Natural killer cell treated with Interleukin-12 subunit alpha and Interleukin-12 subunit beta and Interleukin-15 and Interleukin-18, amount 100 ng/mL, for 72 hours (primary cell): ENCODE measurements at places on chromosomes 1 and 21. TPM values are rescaled to one million over a fixed set of nuclear protein-coding genes. Genes with fewer than 3 reads are reported as not detected.

DNA sequence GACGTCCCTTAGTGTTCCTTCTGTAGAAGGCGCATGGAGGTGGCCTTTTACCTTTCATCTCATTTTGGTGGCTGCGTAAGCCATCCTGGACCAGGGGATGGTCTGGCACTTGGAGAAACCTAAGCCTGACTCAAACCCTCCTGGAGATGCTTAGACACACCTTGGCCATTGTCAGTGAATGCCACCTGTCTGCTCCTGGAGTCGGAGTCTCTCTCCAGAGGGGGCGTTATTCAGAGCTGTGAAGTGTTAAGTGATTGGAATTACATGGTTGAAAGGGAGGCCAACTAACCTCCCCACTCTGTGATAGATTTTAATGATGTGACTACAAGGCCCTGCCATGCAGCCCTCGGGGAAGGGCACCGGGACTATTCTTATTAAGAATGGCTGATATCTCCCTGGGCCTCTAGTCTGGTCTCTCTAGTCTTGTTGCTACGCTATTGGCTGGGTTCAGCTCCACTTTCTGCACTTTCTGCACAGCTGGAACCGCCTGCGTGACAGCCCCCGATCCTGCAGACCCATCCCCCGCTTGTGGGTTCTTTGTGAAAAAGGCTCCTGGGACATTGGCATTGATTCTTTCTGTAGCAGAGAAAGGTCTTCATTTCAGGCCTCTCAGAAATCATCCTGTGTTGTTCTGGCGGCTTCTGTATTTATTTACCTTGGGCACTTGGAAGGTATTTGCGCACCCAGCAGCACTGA is 4.2 kb downstream of the RASSF5 start:
- no peak for DNase-seq

- DNase-seq: no peak
Observed at GRCh38 chr1:35448344-35448801, 108.8 kb downstream of the KIAA0319L start.

- DNase-seq: no peak
Observed at GRCh38 chr1:89706700-89707012, 73.7 kb downstream of the LRRC8C start.

Gene RNASEL
- total RNA-seq: 3.0 TPM

- no peak for DNase-seq
Observed at GRCh38 chr1:91643431-91643830, 142.8 kb downstream of the CDC7 start.

GRCh38 chr1:62024690-62025089 is 170.0 kb upstream of the L1TD1 start:
- DNase-seq: no peak

DNA sequence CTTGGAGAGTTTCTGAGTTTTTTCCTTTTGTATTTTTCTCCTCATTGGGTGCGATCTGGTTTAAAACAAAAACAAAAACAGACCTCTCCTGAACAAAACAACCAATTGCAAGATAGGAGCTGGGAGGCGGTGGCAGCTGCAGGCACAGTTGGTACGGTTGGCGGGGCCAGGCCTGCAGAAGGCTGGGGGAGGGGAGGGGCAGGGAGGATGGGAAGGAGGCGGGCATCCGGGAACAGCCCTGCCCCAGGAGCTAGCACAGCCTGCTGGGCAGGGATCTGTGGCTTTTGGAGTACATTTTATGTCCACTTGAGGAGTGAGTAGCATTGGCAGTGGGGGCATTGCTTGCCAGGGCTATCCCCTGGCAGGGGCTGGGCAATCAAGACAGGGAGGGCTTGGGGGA is 5.2 kb downstream of the CAPN9 start:
- no peak for DNase-seq

Gene STUM
- total RNA-seq: not detected

DNA sequence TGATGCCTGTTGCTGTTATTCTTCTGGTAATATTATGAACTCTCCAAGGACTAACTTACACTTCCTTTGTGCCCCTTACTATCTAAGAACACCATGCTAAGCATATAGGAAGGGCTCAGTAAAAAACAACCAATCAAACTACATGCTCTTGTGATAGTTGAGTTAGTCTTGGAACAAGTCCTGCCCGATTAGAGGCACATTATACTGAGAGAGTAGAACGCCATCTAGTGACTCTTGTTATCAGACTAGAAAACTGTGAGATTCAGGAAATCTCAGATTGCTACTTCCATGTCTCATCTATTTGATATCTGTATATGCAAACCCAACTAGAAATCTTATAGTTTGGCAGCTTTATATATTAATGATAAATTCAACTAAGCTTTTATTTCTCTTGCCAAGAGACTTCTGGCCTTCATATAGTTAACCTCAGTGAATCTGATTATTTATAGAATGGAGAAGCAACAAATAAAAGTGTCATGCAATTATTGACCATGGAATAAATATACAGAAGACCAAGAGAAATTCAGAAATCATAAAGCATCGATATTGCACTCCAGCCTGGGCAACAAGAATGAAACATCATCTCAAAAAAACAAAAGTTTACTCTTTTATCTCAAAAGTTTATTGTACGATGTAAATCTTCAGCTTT is 7.8 kb upstream of the SRRM1 start:
- DNase-seq: no peak

- no peak for DNase-seq
Observed at GRCh38 chr1:10059342-10059718, 26.6 kb downstream of the UBE4B start.

DNA sequence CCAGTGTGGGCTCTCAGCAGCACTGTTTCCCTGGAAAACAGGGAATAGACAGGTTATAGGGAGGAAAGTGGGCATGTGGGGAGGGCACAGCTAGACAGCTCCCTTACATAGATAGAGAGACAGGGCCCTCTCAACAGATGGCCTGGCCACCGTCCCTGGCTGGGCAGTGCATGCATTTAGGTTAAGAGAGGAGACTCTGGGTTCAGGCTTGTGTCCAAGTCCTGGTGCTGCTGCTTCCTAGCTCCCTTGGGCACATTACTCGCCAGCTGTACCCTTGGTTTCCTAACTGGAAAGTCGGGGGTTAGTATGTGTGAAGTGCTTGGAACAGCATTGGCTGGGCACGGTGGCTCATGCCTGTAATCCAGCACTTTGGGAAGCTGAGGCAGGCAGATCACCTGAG is 9.1 kb downstream of the PLOD1 start:
- DNase-seq: no peak

Gene MAEL
- total RNA-seq: not detected

DNA sequence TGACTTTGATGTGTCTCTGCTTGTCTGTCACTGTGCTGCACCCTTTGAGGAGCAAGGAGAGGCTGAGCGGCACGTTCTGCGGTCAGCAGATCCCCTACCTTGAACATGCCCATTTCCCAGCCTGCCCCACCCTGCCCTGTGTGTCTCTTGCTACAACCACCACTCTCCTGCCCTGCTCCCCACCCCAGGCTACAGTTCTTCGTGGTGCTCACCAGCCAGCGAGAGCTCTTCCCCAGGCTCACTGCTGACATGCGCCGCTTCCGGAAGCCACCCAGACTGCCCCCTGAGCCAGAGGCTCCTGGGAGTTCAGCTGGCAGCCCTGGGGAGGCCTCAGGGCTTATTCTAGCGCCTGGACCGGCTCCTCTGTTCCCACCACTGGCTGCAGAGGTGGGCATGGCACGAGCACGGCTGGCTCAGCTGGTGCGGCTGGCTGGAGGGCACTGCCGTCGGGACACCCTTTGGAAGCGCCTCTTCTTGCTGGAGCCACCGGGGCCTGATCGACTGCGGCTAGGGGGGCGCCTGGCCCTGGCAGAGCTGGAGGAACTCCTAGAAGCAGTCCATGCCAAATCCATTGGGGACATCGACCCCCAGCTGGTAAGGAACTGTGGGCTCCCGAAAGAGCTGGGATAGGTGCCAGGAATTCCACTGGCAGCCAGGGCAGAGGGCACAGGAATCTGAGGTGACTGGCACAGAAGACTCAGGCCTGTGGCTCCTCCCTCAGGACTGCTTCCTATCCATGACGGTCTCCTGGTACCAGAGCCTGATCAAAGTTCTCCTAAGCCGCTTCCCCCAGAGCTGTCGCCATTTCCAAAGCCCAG is 5.6 kb downstream of the HYI start:
- no peak for DNase-seq

- DNase-seq: no peak
Observed at GRCh38 chr1:19418503-19418971, 66.8 kb downstream of the CAPZB start.

GRCh38 chr21:40546647-40547046 is 300.3 kb downstream of the DSCAM start:
- DNase-seq: no peak

Gene RNU5D-1
- not detected for total RNA-seq

DNA sequence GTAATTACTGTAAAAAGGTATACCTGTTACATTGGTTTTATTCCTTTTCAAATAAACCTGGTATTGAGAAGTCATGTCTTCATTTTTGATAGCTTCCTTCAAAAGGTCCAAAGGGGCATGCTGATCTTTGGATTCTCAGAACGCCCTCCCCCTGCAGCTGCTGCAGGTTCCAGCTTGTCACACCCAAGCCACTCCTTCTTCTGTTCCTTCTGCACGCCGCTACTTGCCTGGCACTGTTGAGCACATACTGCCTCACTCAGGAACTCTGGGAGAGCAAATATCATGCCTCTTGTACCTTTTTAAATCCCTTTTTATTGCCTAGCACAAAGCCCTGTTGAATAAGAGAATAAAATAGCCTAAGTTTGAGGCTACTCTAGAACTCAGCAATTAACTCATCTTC is 136.9 kb downstream of the BARHL2 start:
- DNase-seq: no peak

DNA sequence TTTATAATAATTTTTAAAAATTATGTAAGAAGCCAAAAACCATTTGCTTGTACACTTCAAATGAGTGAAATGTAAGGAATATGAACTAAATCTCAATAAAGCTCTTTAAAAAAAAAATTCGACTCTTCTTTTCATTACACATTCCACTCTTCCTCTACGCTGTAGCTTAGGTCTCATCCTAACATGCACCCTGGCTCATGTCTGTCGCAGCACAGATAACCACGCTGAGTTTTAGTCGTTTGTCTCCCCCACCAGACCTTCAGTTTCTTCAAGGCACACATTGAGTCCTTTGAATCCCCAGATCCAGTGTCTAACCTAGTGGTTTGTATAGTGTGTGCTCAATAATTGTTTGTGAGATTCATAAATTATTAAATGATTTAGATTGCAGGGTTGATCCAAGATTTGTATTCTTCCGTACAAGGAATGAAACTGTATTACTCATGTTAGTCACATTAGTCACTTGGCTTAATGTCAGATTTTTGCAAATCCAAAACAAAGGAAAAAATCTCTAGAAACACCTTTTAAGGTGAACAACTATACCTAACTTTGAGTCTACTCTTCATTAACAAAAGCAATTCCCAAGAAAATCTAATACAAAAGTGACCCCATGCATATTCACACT is 57.3 kb downstream of the SLC25A24 start:
- no peak for DNase-seq
